ENCODE measurements at places on chromosomes 1 and 21.
A peak's percentile ranks its signal among the peaks of the same experiment; 100 is the strongest.

GRCh38 chr1:241272828-241273227 lies 84.2 kb downstream of the RGS7 start:
- DNase-seq, result no peak

- DNase-seq, result peak; percentile 16
These were observed 98.6 kb upstream of the PPP2R5A start for GRCh38 chr1:212186427-212187207.

GRCh38 chr1:94755675-94756074 lies 64.5 kb upstream of the SLC44A3 start:
- DNase-seq, result no peak

DNA sequence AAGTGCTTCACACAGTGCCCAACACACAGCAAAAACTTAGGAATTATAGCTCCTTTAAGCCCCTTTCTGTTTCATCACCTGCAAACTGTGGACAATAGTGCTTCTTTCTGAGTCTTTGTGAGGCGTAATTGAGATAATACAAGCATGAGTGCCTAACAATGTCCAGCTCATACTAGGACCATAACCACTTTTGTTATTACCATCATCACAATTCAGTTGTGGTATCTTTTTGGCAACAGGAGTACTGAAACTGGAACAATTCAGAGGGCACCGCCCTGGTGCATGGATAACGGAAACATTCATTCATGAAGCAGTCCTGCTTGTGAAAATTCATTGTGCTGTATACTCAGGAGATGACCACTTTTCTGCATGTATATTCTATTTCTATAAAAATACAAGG lies 18.2 kb downstream of the DNAJC11 start:
- no peak for DNase-seq

GRCh38 chr21:45535341-45536081 lies 6.7 kb downstream of the SLC19A1 start:
- DNase-seq, result no peak

- no peak for DNase-seq
These were observed 79.7 kb downstream of the PLPPR5 start for GRCh38 chr1:98924977-98925376.

GRCh38 chr1:93804412-93804811 lies 74.6 kb downstream of the DNTTIP2 start:
- DNase-seq, result no peak

DNA sequence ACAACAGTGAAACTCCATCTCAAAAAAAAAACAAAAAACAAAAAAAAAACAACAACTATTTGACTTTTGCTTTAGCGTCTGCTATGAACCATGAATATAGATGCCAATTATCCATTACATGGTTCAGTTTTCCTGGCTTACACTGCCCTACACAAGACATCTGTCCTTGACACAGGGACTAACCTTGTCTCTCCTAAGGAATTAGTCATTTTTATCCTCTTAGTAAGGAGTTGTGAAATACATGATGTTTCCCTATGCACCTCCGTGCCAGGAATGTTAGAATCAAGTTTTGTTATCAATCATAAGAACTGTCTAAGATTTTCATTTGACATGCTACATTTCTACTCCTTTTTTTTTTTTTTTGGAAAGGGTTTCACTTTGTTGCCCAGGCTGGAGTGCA lies 241.8 kb downstream of the KIF26B start:
- DNase-seq, result no peak

GRCh38 chr1:79874289-79874688 lies 867.8 kb upstream of the ADGRL4 start:
- no peak for DNase-seq

- no peak for DNase-seq
These were observed 579.9 kb downstream of the DPYD start for GRCh38 chr1:97340951-97341350.

- DNase-seq, result no peak
These were observed 768.4 kb upstream of the ADGRL2 start for GRCh38 chr1:81032374-81032773.

DNA sequence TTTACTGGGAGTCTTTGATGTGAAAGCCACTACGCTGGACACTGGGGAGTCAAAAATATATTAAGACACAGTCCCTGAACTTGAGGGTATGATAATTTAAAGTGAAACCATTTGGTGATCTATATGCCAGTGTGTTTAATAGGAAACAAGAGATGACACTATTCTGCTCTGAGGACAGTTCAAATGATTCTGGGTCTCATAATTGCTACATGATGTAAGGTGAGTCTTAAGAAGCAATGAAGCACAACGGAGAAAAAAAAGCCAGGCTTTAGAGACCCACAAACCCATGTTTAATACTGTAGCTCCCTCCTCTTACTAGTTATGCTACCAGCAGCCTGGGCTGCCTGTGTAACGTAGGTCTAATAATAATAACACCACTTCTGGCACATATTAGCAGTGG lies 14.2 kb upstream of the LRRC8D start:
- DNase-seq, result no peak

DNA sequence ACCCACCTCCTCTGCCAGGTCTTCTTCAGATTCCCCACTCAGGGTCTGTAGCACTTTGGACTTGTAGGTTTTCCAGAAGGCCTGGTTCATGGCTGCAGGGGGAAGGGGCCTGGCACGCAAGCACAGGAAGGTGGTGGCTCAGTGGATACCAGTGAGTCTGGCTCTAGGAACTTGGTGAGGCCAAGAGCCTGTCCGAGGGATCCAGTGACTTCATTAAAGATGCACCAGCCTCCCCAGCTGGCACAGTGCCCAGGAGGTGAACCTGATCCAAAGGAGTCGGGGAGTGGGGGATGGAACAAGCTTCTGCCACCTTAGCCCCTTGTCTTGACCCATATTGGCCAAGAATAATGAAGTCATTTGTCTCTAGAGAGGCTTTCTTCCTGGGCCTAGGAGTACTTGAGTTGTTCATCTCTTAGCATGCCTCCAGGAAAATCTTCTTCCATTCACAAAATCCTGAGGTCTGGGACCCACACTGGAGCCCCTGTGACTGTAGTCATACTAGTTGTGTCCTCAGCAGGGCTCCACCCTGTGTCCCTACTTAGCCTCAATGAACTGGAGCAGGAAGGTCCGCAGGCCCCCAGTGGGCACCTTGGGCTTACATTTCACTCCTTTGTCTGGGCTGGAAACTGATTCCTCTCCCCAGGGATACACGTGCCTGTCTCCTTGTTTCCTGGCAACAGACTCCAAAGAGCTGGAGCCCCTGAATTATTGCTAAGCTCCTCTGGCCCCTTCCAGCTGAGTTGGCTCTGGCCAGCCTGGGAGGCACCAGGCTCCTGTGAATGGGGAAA lies at the start of gene C1orf232:
Gene C1orf232 (minus strand): TSS at position 554 of the 788 bp plus-strand sequence. CDS start 464 bp downstream, at position 90.
- DNase-seq, result no peak

DNA sequence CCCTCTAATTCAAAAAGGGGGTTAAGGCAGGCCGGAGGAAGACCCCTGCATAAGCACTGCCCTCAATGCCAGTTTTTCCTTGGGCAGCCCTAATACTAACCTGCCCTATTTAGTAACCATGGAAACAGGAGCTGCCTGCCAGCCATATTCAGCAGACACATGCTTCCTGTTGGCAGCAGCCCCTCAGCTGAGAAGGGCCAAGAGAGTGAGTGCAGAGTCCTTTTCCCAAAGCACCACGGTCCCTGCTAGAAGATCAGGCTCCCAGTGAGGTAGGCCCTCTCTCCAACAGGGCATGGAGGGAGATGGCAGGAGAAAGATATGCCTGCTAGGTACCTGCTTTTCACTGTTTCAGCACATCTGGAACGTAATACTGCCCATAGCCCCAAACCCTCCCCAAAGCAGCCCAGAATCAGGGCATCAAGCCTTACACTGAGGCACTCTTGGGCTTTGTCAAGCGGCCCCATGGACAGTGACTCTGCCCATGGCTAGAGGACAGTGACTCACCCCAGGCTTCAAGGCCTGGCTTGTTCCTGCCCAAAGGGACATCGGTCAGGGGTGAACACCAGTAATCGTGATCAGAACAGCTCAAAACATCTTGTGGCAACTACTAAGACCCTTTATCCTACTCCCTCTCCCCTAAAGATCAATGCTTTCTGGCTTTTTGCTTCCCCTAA lies 64.5 kb downstream of the BCAR3 start:
- no peak for DNase-seq
